ENCODE measurements at places on chromosomes 7 and 10.

DNA sequence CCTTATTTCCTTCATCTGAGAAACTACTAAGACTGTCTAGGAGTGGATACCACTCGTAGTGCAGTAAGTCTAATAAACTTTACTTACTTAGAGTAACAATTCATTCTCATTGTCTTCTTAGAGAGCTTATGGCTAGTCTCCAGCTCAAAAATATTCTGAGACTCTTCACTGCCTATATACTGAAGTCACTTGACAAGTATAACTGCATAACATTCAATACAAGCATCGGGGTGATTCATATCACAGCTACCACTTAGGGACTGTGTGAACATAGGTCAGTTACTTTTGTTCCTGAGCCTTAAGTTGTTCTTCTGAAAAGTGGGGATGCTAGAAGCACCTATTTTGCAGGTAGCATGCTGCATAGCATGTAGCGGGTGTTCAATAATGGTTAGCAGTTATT, 111.0 kb downstream of the HTR7 start:
- DNase-seq: no peak

DNA sequence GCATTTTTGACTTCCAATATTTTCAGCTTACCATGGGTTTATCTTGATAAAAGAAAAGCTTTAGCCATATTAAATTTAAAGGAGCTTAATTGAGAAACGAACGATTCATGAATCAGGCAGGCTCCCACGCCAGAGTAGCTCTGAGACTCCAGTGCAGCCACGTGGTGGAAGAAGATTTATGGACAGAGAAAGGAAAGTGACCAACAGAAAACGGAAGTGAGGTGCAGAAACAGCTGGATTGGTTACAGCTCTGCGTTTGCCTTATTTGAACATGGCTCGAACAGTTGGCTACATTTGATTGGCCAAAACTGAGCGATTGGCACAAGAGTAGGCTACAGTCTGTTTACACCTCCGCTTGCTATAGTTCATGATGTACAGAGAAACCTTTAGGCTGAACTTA, 395.4 kb downstream of the GATA3 start:
- DNase-seq: no peak

- no peak for DNase-seq
Observed at GRCh38 chr10:63537536-63537935, 16.3 kb downstream of the REEP3 start.

- no peak for DNase-seq
Observed at GRCh38 chr7:44322631-44323363, 2.6 kb downstream of the CAMK2B start.

DNA sequence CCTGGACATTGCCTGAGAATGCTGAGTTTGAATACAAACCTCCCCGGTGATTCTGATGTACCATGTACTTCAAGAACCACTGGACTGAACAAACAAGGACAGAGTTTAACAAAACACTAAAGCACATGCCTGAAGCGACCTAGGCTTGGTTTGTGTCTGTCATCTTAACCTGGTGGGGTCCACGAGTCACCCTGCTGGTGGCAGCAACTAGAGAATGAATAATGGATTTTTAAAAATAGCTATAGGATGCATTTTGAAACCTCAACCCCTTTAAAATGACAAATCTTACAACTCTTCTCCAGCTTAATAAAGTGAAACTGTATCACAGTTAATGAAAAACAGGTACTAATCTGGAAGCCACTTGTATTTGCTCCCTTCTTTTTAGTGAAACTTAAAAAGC, 25.2 kb downstream of the CDHR3 start:
- no peak for DNase-seq

GRCh38 chr7:130901209-130901783, 167.3 kb upstream of the KLF14 start:
- no peak for DNase-seq

DNA sequence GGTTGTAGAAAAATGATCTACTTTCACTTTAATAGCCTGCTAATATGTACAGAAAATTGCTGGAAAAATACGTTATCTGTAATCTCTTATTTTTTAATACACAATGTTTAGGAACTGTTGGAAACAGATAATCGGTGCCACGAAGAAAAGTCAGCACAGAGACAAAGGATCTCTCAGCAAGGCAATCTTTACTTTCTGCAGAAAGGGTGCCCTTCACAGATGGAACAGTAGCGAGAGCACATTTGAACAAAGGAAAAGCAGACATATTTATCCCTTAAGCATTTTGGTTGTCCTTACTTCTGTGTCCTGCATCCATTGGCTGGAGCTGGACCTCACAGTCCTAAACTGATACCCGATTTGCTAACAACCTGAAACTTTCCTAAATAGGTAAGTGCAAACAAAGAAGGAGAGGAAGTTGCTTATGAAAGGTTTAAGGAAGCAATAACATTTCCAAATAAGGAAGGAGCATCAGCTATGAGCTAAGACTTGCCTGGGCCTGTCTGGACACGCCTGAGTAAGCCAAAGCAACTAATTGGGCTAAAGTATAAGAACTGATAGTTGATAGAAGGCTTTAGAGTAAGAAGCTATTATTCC, 640.0 kb downstream of the SH2D4B start:
- DNase-seq: no peak

- DNase-seq: no peak
Observed at GRCh38 chr10:31051703-31052102, 20.0 kb upstream of the ZNF438 start.

- DNase-seq: no peak
Observed at GRCh38 chr7:158028971-158029370, 558.7 kb downstream of the PTPRN2 start.

GRCh38 chr7:140397784-140398750, at the start of gene SLC37A3:
Gene SLC37A3, minus strand, starts transcription at chr7:140398530. Its CDS starts 16,004 bp downstream, at chr7:140382526.
- DNase-seq: peak; percentile 33

DNA sequence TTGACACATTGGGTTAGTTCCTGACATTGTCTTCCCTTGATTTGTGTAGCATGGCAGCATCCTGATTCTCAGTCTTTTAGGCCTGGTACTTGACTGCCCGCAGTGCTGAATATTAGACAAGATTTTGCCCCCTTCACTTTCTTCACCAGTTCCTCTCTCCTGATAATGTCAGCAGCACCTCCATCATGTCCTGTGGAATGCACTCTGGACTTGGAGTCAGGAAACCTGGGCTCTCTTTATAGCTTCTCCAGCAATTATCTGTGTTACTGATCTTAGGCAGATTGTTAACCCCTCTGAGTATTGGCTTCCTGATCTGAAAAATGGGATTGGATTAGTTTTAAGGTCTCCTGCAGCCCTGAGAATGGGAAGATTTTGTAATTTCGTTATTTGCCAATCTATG, 19.0 kb downstream of the HBP1 start:
- no peak for DNase-seq

Measured in SHP77 treated with DMSO at 0.1 percent for 48 hours (cell line).